ENCODE measurements at places on chromosomes 12 and 14. TPM values are rescaled to one million over a fixed set of nuclear protein-coding genes. Genes with fewer than 3 reads are reported as not detected.

The AICDA gene
- 0.13 TPM for total RNA-seq

The NEUROD4 gene
- total RNA-seq, result not detected

The CLEC4C gene
- total RNA-seq, result not detected

The DHRS2 gene
- total RNA-seq, result 0.27 TPM

The NKX2-1 gene
- not detected for total RNA-seq

The B4GALNT1 gene
- 11.1 TPM for total RNA-seq

The APOF gene
- total RNA-seq, result not detected

The ZFYVE26 gene
- total RNA-seq, result 11.2 TPM

The BDKRB2 gene
- total RNA-seq, result 0.57 TPM

The CPSF6 gene
- total RNA-seq, result 35.4 TPM

The LRP6 gene
- 27.4 TPM for total RNA-seq

The ADAMTS20 gene
- not detected for total RNA-seq

The MEG3 gene
- total RNA-seq, result 25.4 TPM

The KCNA1 gene
- total RNA-seq, result 0.13 TPM

The CLEC9A gene
- total RNA-seq, result not detected

The GLT1D1 gene
- 1.1 TPM for total RNA-seq

The C1QL4 gene
- total RNA-seq, result not detected

The LALBA gene
- not detected for total RNA-seq

The IPO4 gene
- total RNA-seq, result 15.7 TPM

The CACNA2D4 gene
- total RNA-seq, result 0.89 TPM

The BHLHE41 gene
- total RNA-seq, result 33.3 TPM

The CLEC7A gene
- total RNA-seq, result 2.6 TPM

The BCAT1 gene
- 3.5 TPM for total RNA-seq

The USP15 gene
- total RNA-seq, result 62.6 TPM

The TBX3 gene
- 17.1 TPM for total RNA-seq

The VSIG10 gene
- total RNA-seq, result 10.0 TPM

The MMP19 gene
- 1.6 TPM for total RNA-seq

The B4GALNT3 gene
- 65.3 TPM for total RNA-seq

The KRT79 gene
- not detected for total RNA-seq

The RD3L gene
- 13.1 TPM for total RNA-seq

The NOVA1 gene
- 4.4 TPM for total RNA-seq

The TRIM9 gene
- total RNA-seq, result 1.5 TPM

The NACA gene
- total RNA-seq, result 441 TPM

The ENDOU gene
- total RNA-seq, result 0.24 TPM

The DEGS2 gene
- total RNA-seq, result not detected

The DLK1 gene
- 1.2 TPM for total RNA-seq

The SPTB gene
- 113 TPM for total RNA-seq

The RHOF gene
- 20.9 TPM for total RNA-seq

The MYO1H gene
- not detected for total RNA-seq

The TTC9 gene
- total RNA-seq, result 2.9 TPM

The MANSC4 gene
- total RNA-seq, result not detected

The OTUB2 gene
- total RNA-seq, result 0.30 TPM

The PZP gene
- 0.46 TPM for total RNA-seq

The PPM1H gene
- 4.0 TPM for total RNA-seq

The PTPRR gene
- 0.65 TPM for total RNA-seq

The CYP27B1 gene
- total RNA-seq, result 0.24 TPM

The CFAP251 gene
- 3.8 TPM for total RNA-seq

The PPP1R12A gene
- 63.3 TPM for total RNA-seq

The FICD gene
- 3.8 TPM for total RNA-seq

The TAS2R31 gene
- total RNA-seq, result 2.1 TPM
